Stimulated activated CD4-positive, alpha-beta T cell treated with anti-CD3 and anti-CD28 coated beads, Interleukin-4, amount 100 ng/mL, for 4 hours (primary cell): ENCODE measurements at places on chromosomes 11 and 22.

DNA sequence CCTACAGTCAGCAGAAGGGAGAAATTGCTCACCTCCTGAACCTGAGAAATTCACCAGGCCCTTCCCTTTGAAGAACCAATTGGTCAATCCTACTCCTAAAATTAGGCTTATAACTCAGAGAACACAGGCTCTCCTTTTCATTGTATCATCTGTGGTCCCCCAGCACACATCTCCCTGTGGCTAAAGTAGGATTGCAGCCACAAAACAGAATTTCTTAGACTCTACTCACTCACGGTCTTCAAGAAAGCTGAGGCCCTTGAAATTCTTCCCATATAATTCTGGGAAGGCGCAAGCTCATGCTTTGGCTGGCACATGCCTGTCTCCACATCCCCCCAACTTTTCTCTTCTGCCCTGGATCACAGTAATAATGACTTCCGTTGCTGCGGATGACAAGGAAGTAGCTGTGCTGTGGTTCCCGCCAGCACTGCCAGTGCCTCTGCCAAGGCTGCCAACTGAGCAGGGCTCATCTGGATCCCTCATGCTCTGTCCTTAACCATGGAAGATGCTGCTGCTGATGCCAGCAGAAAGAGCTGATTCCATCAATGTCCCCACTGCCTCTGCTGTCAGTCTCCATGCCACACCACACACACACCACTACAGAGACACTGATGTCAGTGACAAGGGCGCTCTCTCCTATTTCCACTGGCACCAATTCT is 200.6 kb upstream of the POU2AF2 start:
- no peak for DNase-seq

DNA sequence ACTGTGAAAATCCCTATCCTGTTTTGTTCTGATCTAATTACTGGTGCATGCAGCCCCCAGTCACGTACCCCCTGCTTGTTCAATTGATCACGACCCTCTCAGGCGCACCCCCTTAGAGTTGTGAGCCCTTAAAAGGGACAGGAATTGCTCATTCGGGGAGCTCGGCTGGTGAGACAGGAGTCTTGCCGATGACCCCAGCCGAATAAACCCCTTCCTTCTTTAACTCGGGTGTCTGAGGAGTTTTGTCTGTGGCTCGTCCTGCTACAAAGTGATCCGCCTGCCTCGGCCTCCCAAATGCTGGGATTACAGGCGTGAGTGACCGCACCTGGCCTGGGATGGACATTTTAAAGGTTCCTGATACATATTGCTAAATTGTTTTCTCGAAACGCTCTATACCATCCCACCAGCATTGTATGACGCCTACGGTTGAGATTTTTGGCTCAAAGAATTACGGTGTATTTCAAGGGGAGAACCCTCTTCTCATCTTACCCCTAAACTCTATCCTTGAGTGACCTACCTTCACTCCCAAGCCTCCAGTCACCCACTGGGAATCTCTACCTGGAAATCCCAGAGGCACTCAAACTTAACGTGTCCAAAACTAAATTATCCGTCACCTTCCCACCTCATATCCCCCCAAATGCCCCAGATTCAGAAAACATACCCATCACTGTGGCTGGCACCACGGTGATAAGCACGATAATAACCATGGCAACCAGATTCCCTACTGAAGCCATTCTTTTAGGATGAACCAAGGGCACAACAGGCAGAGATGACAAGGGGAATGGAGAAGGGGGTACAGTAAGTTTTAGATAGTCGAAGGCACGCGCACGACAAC is 789 bp upstream of the POLA2 start:
- no peak for DNase-seq

- DNase-seq, result no peak
Measured at GRCh38 chr11:44633641-44634040, 68.2 kb downstream of the CD82 start.

DNA sequence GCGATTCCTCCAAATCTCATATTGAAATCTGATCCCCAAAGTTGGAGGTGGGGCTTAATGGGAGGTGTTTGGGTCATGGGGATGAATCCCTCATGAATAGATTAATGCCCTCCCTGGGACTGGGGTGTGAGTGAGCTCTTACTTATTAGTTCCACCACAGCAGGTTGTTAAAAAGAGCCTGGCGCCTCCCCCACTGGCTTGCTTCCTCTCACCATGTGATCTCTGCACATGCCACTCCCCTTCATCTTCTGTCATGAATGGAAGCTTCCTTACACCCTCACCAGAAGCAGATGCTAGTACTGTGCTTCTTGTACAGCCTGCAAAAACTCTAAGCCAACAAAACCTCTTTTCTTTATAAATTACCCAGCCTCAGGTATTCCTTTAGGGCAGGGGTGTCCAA is 8.8 kb downstream of the RRAS2 start:
- no peak for DNase-seq

- no peak for DNase-seq
Measured at GRCh38 chr11:116925050-116925449, 87.6 kb upstream of the APOA1 start.

DNA sequence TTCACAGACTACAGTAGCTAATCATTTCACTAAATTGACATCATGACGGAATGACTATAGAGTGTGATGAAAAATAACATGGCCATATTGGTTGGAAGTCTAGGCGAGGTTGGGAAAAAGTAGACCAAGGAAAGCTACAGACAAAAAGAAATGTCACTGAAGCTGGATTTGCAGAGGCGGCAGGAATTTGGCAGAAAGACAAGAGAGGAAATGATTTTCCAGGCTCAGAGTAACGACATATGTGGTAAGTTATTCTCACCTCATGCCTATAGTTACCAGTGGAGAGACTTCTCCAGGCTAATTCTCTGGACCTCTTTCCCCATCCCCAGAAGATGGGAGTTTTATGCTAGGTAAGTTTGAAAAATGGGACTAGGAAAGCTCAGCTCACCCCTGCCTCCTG is 1005.8 kb upstream of the CCDC90B start:
- no peak for DNase-seq

GRCh38 chr11:2570211-2570811 is 125.5 kb downstream of the KCNQ1 start:
- DNase-seq, result no peak

GRCh38 chr11:27842290-27842689 is 142.0 kb upstream of the BDNF start:
- no peak for DNase-seq

DNA sequence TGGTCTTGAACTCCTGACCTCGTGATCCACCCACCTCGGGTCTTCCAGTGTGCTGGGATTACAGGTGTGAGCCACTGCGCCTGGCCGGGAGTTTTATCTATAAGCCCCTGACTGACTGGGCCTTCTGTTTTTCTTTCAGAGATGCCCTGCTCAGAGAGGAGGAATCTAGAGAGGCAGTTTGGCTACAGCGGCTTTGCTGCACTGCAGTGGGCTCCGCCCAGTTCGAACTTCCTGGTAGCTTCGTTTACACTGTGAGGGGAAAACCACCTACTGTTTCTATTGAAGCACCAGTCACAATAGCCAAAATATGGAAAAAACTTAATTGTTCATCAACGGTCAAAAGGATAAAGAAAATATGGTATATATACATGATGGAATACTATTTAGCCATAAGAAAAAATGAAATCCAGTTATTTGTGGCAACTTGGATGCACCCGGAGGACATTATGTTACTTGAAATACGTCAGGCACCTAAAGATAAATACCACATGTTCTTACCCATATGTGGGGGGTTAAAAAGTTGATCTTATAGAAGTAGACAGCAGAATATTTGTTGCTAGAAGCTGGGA is 31.9 kb upstream of the FAM181B start:
- peak; percentile 16 for DNase-seq

GRCh38 chr11:86660088-86660487 is 12.3 kb downstream of the ME3 start:
- no peak for DNase-seq

DNA sequence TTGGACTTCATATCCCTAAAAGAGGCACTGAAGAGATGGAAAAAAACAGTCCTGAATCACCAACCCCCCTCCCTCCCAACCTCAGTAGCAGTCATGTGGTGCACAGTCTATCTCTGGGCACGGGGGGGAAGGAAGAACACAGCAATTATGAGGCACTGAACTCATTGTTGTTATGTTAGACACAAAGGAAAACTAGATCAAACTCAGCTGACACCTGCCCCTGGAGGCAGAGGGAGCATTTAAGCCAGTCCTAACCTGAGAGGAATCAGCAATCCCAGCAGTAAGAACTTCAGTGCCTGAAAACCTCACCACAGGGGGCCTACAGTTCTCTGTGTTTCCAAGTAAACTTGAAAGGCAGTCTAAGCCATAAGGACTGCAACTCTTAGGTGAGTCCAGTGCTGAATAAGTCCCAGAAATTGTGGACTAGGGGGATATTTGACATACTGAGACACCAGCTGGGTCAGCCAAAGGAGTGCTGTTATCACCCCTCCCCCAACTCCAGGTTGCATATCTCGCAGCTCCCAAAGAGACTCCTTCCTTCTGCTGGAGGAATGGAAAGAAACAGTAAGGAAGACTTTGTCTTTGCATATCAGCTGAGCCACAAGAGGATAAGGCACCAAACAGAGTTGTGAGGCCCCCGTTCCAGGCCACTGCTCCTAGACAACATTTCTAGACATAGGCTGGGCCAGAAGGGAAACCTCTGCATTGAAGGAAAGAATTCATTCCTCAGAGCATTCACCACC is 72.5 kb downstream of the GLYATL1 start:
- no peak for DNase-seq

- no peak for DNase-seq
Measured at GRCh38 chr11:94154095-94154856, 25.6 kb downstream of the PANX1 start.

DNA sequence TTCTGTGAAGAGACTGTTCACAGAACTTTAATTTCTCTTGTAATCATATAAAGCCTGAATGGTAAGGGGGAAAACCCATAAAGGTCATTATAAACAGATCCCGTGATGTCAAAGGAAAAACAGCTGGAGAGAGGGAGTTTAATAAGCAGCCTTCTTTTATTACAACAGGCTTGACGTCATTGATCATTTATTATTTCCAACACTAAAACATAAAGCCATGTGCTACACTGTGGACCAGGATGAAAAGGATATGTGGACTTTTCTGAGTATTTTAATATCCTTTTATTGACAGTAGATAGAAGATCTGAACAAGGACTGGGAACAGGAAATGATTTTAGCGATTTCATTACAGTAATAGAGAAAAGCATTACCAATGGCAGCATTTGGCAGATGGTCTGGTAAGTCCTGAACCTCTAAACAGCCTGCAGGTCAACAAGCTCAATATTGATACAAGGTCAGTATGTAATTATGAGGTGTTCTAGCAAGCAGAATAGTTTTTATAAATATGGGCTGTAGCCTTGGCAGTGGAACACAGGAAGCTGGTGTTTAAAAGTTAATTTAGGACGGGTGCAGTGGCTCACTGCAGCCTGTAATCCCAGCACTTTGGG is 25.1 kb upstream of the TPH1 start:
- DNase-seq, result no peak

DNA sequence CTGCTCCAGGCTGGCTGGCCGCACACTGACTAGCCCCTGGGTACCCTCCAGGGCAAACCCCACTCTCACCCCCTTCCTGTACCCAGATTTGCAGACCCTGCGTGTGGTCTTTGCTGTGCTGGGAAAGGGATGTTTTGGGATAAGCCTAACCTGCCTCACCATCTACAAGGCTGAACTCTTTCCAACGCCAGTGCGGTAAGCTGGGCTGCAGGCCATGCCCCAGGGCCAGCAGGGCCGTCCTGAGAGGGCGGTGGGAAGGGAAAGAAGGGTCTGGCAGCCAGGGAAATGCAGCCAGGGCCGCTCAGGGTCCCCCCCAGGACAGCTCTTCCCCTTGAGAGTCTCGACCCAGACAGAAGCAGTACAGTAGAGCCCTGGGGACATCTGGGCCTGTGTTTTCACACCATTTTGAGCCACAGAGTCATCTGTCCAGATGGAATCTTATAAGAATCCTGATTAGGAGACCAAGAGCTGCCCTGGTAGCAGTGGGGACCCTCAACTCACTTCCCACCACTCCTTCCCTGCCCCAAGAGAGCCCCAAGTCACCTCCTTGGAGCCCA is 22.4 kb upstream of the SLC22A12 start:
- no peak for DNase-seq

DNA sequence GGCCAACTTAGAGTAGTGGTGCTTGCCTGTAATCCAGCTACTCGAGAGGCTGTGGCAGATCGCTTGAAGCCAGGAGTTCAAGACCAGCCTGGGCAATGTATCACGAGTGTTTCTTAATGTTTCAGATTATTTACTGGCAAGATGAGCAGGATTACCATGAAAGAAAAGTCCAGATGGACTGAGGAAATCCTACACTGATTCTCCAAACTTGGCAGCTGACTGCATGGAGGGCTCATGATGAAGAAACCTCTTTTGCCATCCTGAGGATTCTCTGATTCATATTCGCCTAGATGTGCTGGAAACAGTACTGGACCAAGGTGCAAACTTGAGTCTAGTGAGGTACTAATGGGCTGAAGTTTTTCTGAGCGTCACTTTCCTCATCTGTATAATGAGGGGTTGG is 2.8 kb upstream of the SIDT2 start:
- DNase-seq, result no peak

- no peak for DNase-seq
Measured at GRCh38 chr22:47270463-47271135, 508.1 kb downstream of the TBC1D22A start.

GRCh38 chr11:109939166-109939810 is 153.9 kb upstream of the ZC3H12C start:
- DNase-seq, result no peak

- DNase-seq, result no peak
Measured at GRCh38 chr11:12159351-12160099, 49.1 kb downstream of the MICAL2 start.

- DNase-seq, result no peak
Measured at GRCh38 chr11:118042796-118043195, 34.1 kb upstream of the TMPRSS4 start.

DNA sequence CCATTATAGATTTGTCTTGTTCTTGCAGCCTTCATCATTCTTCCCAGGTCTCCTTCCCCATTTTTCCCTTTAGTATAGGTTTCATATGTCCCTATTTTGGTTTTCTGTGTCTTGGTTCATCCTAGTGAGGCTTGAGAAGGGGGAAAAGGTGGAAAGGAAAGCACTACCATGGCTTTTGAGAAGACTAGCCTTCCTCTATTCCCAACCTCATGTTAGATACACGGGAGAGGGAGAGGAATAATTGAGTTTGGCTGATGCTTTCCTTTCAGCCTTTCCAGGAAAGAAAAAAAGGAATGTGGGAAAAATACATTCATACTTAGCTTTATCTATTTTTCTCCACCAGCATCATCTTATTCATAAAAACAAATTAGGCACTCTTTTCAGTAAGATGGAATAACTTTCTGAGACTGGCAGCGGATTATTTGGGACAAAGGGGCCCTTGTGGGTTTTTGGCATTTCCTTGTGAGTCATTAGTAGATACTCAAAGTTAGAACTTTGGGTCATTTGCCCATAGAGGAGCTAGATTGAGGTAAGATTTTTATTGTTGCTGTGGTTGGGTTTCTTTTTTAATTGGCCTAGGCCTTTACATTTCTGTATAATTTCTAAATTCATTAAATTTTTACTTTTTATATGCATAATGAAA is 23.8 kb downstream of the CAPRIN1 start:
- DNase-seq, result no peak

DNA sequence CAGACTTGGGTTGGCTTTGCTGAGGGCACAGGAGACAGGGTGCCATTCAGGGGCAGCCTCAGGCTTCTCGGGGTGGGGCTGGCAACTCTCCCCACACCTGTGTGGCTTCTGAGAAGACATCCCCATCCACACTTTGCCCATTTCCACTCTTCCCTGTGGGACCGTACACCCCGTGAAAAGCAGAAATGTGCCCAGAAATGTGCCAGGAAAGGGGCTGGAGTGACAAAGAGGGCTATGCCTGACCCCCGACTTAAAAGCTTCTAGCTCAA is 50.6 kb downstream of the SGSM3 start:
- no peak for DNase-seq
